Testis (tissue), 5 donors: ENCODE measurements at places on chromosomes 5 and 9.

DNA sequence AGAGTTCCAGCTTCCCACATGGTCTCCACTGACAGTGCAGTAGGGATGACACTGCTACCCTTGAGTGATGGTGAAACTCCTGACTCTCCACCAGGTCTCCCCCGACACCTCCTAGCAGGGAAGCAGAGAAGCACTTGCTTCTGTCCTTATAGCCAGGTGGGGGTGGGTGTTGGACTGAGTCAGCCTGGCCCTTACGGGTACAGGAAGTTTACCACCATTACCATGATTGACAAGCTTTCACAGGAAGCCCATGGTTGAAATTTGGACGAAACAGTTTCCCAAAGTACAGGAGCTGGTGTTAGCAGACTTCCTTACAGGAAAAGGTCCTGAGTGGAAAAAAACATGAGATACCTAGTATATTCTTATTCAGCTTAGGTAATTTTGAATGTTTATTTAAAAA, 3.1 kb upstream of the FBXL7 start:
- no peak overlapping the region for H3K4me3 ChIP-seq
- no peaks in the 10 kb centered on the region for H3K36me3 ChIP-seq
- H3K27me3 ChIP-seq = no peaks in the 10 kb centered on the region
- peaks cover 3% of the 10 kb centered on the region for H3K4me1 ChIP-seq
- no peak for DNase-seq

- H3K4me1 ChIP-seq = peaks cover 17% of the 10 kb centered on the region
- peak overlapping the region; percentile 81 for H3K27ac ChIP-seq
- peak overlapping the region; percentile 49 for H3K4me3 ChIP-seq
Observed at GRCh38 chr5:150153957-150154617, 1.6 kb downstream of the PDGFRB start.

DNA sequence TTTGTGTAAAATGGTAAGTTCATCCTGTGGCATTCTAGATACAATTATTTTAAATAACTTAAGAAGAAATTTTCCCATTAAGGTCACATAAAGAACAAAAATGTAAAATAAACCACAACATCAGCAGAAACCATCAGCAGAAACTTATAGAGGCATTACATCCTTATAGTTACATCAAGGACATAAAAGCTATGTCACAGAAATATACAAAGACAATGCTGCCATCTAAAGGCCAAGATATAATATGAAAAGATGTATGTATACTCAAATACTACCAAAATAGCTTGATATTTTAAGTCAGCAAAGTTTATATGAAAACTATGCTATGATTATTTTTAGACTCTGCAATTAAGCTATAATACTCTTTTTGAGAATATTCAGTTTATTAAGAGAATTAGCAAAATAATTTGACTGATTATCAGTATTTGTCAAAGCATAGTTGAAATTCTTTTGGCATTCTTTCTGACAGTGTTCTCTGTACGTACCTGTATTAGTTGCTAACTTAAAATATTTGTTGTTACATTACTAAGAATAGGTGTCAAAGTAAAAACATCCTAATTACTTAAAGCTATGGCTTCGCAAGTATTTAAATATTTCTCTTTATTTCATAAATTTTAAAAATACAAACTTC, 36.2 kb downstream of the FBXL17 start:
- no peak overlapping the region for H3K4me3 ChIP-seq
- no peak overlapping the region for H3K27ac ChIP-seq
- H3K36me3 ChIP-seq = no peaks in the 10 kb centered on the region
- no peaks in the 10 kb centered on the region for H3K4me1 ChIP-seq
- no peak for DNase-seq

- no peak overlapping the region for H3K27ac ChIP-seq
- H3K36me3 ChIP-seq = no peaks in the 10 kb centered on the region
Observed at GRCh38 chr5:154779105-154779504, 23.9 kb downstream of the LARP1 start.

- H3K36me3 ChIP-seq = no peaks in the 10 kb centered on the region
- no peak overlapping the region for H3K27ac ChIP-seq
- DNase-seq = peak; percentile 32
- no peaks in the 10 kb centered on the region for H3K27me3 ChIP-seq
- peak overlapping the region; percentile 56 for H3K4me3 ChIP-seq
Observed at GRCh38 chr9:121652021-121652837, 795 bp downstream of the DAB2IP start.

- H3K27me3 ChIP-seq = no peaks in the 10 kb centered on the region
- no peaks in the 10 kb centered on the region for H3K36me3 ChIP-seq
- no peak for DNase-seq
- H3K4me3 ChIP-seq = no peak overlapping the region
- no peak overlapping the region for H3K27ac ChIP-seq
Observed at GRCh38 chr9:34976441-34976840, 13.1 kb upstream of the DNAJB5 start.

GRCh38 chr9:100602342-100602801, 24.5 kb downstream of the CAVIN4 start:
- H3K27ac ChIP-seq = no peak overlapping the region
- no peaks in the 10 kb centered on the region for H3K4me1 ChIP-seq
- no peak overlapping the region for H3K4me3 ChIP-seq
- no peaks in the 10 kb centered on the region for H3K36me3 ChIP-seq
- DNase-seq = peak; percentile 43

GRCh38 chr5:32814620-32815019, 103.5 kb downstream of the NPR3 start:
- no peaks in the 10 kb centered on the region for H3K27me3 ChIP-seq
- H3K4me3 ChIP-seq = no peak overlapping the region
- no peaks in the 10 kb centered on the region for H3K36me3 ChIP-seq
- DNase-seq = no peak
- H3K27ac ChIP-seq = no peak overlapping the region
- peaks cover 8% of the 10 kb centered on the region for H3K4me1 ChIP-seq

- no peaks in the 10 kb centered on the region for H3K27me3 ChIP-seq
- no peak overlapping the region for H3K27ac ChIP-seq
- H3K4me1 ChIP-seq = peaks cover under 1% of the 10 kb centered on the region
- no peaks in the 10 kb centered on the region for H3K36me3 ChIP-seq
- peak overlapping the region; percentile 2 for H3K4me3 ChIP-seq
- peak; percentile 59 for DNase-seq
Observed at GRCh38 chr9:14203356-14204056, 110.4 kb downstream of the NFIB start.

DNA sequence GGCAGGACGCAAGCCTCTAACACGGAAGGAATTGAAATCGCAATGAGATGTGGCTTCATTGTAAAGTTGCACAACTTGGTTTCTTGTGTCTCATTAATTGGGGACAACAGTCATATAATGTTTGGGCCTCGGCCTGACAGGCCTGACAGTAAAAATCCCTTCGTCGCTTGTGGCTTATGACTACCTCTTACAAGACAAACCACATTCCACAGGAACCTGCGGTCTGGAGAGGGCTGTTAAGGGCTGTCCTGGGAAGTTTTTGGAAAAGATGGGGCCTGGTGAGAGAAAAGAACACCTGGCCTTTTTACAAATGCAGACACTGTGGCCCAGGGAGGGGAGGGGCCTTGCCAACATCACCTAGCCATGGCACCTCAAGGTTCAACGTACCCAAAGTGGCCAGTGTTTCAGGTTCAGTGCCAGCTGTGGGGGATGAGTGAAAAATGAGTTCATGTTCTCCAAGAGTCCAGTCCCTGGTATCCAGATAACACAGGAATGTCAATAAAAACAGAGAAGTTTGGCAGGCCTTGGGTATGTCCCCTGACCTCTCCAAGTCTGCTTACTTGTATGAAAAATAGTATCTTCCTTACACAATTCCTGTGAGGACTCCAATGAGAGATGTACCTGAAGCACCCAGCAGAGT, 22.2 kb downstream of the SHB start:
- H3K4me1 ChIP-seq = no peaks in the 10 kb centered on the region
- no peaks in the 10 kb centered on the region for H3K27me3 ChIP-seq
- DNase-seq = no peak

DNA sequence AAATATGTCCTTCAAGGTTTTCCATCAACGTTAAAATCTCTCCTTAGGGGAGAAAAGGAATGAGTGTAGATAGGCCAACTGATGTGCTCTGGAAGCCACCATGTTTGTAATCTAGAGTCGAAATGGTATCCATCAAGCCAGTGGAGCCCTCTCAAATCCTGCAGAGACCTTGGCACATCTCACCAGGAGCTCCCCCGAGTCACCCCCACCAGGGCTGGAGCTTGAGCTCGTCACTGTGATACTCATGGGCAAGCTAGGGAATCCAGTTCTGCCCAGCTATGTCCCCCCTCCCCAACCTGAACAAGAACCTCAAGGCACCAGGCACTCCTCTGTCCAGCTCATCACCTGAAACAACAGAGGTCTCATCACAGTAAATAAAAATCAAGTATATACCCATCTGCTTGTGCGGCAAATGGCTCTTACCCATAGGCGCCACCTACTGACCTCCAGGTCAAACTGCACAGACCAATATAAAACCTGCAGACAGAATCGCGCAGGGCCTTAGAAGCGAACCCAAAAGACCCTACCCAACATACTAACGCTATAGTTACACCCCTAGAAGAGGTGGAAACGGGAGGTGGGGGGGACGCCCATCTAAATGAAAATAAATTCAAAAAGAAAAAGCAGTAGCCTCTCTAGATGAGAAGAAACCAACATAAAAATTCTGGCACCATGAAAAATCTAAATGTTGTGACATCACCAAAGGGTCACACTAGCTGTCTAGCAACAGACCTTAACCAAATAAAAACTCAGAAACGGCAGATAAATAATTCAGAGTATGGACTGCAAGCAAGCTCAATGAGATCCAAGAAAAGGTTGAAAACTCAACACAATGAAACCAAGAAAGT, 75.0 kb downstream of the TTC39B start:
- no peaks in the 10 kb centered on the region for H3K36me3 ChIP-seq
- H3K27me3 ChIP-seq = no peaks in the 10 kb centered on the region
- peak; percentile 47 for DNase-seq
- no peak overlapping the region for H3K27ac ChIP-seq
- no peaks in the 10 kb centered on the region for H3K4me1 ChIP-seq

DNA sequence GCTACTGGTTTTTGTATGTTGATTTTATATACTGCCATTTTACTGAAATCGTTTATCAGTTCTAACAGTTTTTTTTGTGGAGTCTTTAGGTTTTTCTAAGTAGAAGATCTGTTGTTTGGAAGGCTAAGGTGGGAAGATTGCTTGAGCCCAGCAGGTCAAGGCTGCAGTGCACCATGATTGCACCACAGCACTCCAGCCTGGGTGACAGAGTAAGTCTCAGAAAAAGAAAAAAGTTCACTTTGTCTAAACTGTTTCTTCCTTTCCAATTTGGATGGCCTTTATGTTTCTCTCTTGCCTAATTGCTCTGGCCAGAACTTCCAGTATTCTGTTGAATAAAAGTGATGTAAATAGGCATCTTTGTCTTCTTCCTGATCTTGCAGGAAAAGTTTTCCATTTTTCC, 124.5 kb upstream of the LRRTM2 start:
- no peak overlapping the region for H3K27ac ChIP-seq
- H3K4me3 ChIP-seq = no peak overlapping the region
- H3K36me3 ChIP-seq = no peaks in the 10 kb centered on the region
- no peaks in the 10 kb centered on the region for H3K27me3 ChIP-seq

DNA sequence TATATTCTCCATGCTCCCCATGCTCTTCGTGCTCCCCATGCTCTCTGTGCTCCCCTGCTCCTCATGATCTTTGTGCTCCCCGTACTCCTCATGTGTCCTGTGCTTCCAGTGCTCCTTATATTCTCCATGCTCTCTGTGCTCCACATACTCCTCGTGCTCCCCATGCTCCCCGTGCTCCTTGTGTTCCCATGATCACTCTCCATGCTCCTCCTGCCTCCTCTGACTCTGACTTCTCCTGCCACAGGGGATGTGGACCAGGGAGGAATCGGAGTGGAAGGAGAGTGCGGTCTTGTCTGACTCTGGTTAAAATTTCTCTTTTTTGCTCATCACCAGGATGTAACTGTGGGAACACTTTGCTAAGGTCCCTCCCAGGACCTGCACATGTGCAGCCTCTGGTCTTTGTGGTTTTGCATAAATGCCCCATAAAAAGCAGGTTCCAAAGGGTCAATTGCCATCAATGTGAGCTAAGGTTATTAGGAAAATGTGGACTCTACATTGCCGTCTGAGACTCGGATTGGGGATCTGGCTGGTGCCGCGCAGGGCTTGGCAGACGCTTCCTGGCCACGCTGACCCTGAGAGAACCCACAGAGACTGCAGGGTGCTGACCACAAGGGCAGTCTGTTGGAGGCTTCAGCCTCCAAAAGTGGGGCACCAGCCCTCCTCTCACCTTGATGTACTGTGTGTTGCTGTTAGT, 52.5 kb downstream of the TRIP13 start:
- DNase-seq = peak; percentile 9
- no peak overlapping the region for H3K4me3 ChIP-seq
- peaks cover 10% of the 10 kb centered on the region for H3K4me1 ChIP-seq

GRCh38 chr5:72438141-72438540, 69.1 kb downstream of the ZNF366 start:
- H3K27me3 ChIP-seq = no peaks in the 10 kb centered on the region
- H3K4me1 ChIP-seq = peaks cover 8% of the 10 kb centered on the region
- DNase-seq = no peak
- H3K36me3 ChIP-seq = no peaks in the 10 kb centered on the region

DNA sequence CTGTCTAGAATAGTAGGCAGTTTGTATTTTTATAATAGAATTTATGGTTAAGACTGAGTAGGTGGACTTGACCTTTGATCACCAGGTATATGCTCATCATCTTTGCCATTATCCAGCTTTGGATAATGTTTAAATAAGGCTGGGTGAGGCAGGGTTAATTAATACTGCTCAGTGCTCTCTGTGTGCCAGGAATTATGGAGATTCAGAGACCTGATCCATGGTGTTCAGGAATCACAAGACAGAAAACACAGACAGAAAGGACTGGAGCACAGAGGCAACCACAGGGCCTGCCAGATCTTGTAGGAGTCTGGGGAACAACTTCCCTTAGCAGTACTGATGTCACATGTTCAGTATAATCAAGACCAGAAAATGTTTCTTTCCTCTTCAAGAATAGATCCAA, 186.3 kb upstream of the ADCY2 start:
- no peaks in the 10 kb centered on the region for H3K4me1 ChIP-seq
- H3K27ac ChIP-seq = no peak overlapping the region
- H3K27me3 ChIP-seq = no peaks in the 10 kb centered on the region
- DNase-seq = peak; percentile 28

DNA sequence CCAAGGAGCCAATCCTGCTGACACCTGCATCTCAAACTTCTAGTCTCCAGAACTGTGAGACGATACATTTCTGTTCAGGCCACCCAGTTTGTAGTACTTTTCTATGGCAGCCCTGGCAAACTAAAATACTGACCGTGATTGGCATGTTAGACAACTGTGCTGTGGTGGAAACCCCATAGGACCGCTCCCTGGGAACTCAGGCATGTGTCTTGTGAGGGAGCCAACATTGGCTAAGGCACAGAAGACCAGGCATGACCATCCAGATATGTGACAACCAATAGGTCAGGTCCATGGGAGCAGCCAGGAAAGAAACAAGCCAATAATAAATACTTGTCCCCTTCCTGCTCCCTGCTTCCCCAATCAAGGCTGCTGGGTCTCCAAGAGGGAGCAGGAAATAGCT, 101.4 kb upstream of the MPDZ start:
- H3K27ac ChIP-seq = no peak overlapping the region
- H3K27me3 ChIP-seq = no peaks in the 10 kb centered on the region
- no peaks in the 10 kb centered on the region for H3K36me3 ChIP-seq

- no peak overlapping the region for H3K27ac ChIP-seq
- H3K4me1 ChIP-seq = peaks cover 11% of the 10 kb centered on the region
- no peaks in the 10 kb centered on the region for H3K36me3 ChIP-seq
- DNase-seq = no peak
- no peaks in the 10 kb centered on the region for H3K27me3 ChIP-seq
Observed at GRCh38 chr5:167982-168660, 23.2 kb upstream of the LRRC14B start.

- H3K27me3 ChIP-seq = no peaks in the 10 kb centered on the region
- no peaks in the 10 kb centered on the region for H3K4me1 ChIP-seq
- H3K4me3 ChIP-seq = no peak overlapping the region
Observed at GRCh38 chr9:93648181-93648580, 71.8 kb downstream of the PHF2 start.
